Mesenchymal stem cell (in vitro differentiated cells and primary cell): ENCODE measurements at places on chromosomes 2 and 18.

GRCh38 chr2:140472676-140473075 is 1658.1 kb downstream of the LRP1B start:
- H3K36me3 ChIP-seq: no peaks in the 10 kb centered on the region
- no peaks in the 10 kb centered on the region for H3K4me1 ChIP-seq
- H3K27me3 ChIP-seq: no peaks in the 10 kb centered on the region

DNA sequence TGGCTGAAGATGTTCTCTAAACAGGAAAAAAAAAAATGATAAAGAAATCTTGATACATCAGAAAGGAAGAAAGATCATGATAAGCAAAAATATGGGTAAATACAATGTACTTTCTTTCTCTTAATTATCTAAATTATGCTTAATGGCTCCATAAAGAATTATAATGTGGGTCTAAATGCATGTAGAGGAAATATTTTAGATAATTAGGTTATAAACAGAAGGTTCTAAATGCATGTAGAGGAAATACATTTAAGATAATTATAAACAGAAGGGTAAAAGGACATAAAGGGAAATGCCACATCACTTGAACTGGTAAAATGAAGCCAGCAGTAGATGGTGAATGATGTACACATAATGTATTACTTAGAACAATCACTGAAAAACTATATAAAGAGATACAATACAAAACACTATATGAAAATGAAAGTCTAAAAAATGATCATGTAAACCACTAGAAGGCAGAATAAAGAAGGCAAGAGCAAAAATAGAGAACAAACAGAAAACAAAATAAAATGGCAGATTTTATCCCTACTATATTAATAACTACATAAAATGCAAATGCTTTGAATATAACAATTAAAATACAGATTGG is 308.4 kb upstream of the CDH2 start:
- H3K4me1 ChIP-seq: no peaks in the 10 kb centered on the region
- H3K27ac ChIP-seq: no peak overlapping the region
- no peak for DNase-seq
- H3K36me3 ChIP-seq: no peaks in the 10 kb centered on the region

DNA sequence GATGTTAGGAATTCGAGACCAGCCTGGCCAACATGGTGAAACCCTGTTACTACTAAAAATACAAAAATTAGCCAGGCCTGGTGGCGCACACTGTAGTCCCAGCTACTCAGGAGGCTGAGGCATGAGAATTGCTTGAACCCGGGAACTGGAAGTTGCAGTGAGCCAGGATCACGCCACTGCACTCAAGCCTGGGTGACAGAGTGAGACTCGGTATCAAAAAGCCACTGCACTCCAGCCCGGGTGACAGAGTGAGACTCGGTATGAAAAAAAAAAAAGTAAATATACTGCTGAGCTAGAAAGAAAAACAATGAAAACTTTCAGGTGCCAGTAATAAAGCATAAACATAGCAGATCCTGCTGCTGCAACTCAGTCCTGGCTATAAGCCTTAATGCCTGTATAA is 73.5 kb downstream of the STRN start:
- no peak for DNase-seq
- H3K4me3 ChIP-seq: no peak overlapping the region
- H3K27me3 ChIP-seq: no peaks in the 10 kb centered on the region
- no peak overlapping the region for H3K27ac ChIP-seq
- H3K4me1 ChIP-seq: no peaks in the 10 kb centered on the region

DNA sequence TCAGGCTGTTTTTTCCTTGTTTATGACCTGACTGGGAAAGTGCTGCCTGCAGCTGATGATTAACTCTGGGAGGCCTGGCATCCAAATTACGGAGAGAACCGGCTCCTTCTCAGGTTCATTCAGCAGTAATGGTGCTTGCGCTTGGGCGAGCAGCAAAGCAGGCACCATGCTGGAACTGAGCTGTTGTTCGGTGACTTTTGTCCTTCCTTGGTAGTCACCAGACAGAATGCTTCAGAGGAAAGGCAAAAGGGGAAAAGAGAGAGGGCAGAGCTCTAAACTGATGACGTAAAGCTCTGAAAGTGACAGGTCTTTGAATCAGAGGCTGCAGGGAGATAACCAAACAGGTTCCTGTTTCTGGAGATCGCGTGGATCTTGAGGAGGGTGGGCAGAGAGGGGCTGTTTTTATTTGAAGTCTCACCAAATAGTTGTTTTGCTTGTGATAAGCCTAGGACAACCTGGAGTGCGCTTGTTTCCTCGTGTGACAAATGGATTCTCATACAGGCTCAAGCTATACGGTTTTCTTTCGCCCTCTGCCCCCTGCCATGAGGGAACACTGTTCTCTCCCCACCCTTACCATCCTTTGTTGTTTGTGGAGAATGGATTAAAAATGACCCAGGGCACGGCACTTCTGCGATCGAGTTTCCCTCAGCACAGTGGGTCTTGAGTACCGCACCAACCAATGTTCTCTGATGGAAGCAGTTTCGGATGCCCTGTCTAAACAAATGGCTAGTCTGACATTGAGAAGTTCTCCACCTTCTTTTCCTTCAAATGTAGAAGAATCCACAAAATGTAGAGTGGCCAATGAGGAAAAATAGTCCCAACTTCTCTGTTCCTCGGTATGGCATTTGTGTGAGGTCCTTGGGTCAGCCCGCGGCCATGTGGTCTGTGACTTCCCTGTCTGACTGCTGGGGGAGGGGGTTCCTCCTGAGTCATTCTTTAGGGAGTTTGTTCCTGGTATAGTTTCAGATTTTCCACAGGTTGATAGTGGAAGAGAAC is 1.3 kb downstream of the RASGRP3 start:
- DNase-seq: peak; percentile 61
- H3K36me3 ChIP-seq: no peaks in the 10 kb centered on the region
- no peak overlapping the region for H3K4me3 ChIP-seq
- H3K27ac ChIP-seq: no peak overlapping the region
- H3K27me3 ChIP-seq: peaks cover 8% of the 10 kb centered on the region
- H3K4me1 ChIP-seq: peaks cover 4% of the 10 kb centered on the region

DNA sequence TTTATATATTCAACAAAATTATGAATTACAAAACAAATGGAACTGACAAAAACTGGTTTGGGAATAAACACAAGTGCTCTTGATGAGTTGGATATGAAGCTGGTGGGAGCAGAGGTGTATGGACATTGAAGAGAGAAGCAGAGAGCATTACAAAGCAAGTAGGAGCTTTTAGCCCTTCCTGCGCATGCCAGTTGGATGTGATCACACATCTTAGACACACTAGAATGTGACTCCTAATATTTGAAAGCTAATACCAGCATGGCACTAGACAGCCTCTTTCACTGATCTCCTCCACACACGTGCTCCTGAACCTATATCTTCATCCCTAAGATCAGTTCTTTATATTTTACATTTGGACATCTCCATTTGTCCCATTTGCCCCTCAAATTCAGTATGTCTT is 298.1 kb downstream of the MTX2 start:
- H3K36me3 ChIP-seq: no peaks in the 10 kb centered on the region
- H3K4me3 ChIP-seq: no peak overlapping the region
- peaks cover 2% of the 10 kb centered on the region for H3K4me1 ChIP-seq
- H3K27ac ChIP-seq: no peak overlapping the region
- H3K27me3 ChIP-seq: peaks cover 36% of the 10 kb centered on the region

GRCh38 chr2:100071335-100072043 is 70.9 kb downstream of the AFF3 start:
- no peak overlapping the region for H3K4me3 ChIP-seq
- DNase-seq: no peak
- peaks cover 11% of the 10 kb centered on the region for H3K4me1 ChIP-seq
- no peaks in the 10 kb centered on the region for H3K27me3 ChIP-seq

DNA sequence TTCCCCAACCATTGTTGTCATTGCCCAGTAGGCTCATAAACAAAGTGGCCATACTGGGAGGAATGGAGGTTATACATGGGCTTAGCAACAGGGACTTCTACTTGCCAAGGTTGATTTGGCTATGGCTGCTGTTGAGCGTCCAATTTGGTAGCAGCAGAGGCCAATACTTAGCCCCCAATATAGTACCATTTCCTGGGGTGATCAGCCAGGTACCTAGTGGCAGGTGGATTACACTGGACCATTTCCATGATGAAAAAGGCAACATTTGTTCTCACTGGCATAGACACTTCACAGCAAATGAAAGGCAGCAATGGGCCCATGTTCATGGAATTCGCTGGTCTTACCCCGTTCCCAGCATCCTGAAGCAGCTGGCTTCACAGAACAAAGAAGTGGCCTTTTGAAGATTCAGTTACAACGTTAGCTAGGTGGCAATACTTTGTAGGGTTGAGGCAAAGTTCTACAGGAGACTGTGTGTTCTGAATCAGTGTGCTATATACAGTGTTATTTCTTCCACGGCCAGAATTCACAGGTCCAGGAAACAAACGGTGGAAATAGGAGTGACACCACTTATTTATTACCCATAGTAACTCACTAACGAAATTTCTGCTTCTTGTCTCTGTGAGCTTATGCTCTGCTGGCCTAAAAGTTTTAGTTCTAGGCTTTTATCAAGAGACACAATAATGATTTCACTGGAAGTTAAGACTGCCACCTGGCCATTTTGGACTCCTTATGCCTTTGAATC is 37.5 kb downstream of the FBXO11 start:
- H3K27me3 ChIP-seq: no peaks in the 10 kb centered on the region
- no peak overlapping the region for H3K27ac ChIP-seq
- DNase-seq: no peak
- no peak overlapping the region for H3K4me3 ChIP-seq
- H3K4me1 ChIP-seq: peaks cover 2% of the 10 kb centered on the region

- H3K27ac ChIP-seq: no peak overlapping the region
- peaks cover 64% of the 10 kb centered on the region for H3K36me3 ChIP-seq
- no peaks in the 10 kb centered on the region for H3K27me3 ChIP-seq
- no peak overlapping the region for H3K4me3 ChIP-seq
- peaks cover 5% of the 10 kb centered on the region for H3K4me1 ChIP-seq
Observed at GRCh38 chr2:9462886-9463697, 11.3 kb upstream of the IAH1 start.

DNA sequence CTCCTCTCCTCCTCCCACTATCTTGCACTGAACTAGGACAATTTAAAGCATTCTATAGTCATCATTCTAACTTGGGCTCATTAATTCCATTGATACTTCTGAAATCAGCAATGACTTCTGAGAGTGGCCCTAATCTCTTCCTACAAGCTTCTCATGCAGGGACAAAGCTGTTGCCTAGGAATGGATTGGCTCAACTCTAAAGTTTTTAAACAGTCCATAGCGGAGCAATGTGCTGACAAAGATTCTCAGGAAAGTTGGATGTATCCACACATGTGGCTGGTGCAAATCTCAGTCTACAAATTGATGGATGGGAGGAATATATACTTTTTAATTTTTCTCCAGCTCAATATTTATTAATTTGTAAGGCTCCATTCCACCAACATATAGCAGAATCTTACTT is 388.9 kb downstream of the SETBP1 start:
- no peaks in the 10 kb centered on the region for H3K27me3 ChIP-seq
- no peaks in the 10 kb centered on the region for H3K4me1 ChIP-seq
- peaks cover 2% of the 10 kb centered on the region for H3K36me3 ChIP-seq
- no peak overlapping the region for H3K4me3 ChIP-seq
- H3K27ac ChIP-seq: no peak overlapping the region

GRCh38 chr2:233593201-233593600 is 24.2 kb upstream of the UGT1A8 start:
- H3K4me3 ChIP-seq: no peak overlapping the region
- DNase-seq: no peak
- no peak overlapping the region for H3K27ac ChIP-seq

- DNase-seq: no peak
- H3K27ac ChIP-seq: no peak overlapping the region
- peaks cover 3% of the 10 kb centered on the region for H3K4me1 ChIP-seq
- no peak overlapping the region for H3K4me3 ChIP-seq
- H3K27me3 ChIP-seq: peaks cover 4% of the 10 kb centered on the region
- no peaks in the 10 kb centered on the region for H3K36me3 ChIP-seq
Observed at GRCh38 chr2:28972778-28973335, 8.2 kb upstream of the TOGARAM2 start.

DNA sequence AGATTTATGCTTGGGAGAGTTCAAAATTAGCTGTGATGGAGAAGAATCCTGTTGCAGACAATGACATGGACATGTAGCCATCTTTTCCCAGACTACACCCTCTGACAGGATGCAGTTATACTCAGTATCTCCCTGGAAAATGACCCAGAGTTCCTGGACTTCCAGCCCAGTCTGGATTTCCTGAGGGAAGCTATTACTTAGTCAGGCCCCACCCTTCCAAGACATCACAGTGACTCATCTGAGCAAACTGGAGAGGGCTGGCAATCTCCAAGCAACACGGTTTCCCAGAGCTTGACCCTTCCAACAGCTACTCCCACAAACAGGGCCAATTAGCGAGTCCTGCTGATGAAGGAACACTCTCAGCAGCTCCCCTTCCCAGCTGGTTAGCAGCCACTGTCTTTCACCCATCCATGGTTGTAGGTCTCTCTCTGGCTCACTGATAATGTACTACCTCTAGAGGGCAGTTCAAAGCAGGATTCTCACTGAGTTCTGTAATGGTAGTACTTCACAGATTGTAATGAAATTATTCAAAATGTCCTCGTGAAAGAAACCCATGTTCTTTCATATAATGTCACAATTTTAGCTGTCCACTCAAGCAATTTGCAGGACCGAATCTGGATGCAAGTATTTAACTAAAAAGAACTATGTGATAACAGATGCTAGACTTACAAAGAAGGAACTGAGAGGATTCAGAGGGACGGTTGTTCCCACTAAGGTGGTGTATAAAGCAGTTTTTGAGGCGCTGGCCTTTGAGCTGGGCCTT is 110.2 kb downstream of the MDH1 start:
- no peak overlapping the region for H3K4me3 ChIP-seq
- peaks cover 2% of the 10 kb centered on the region for H3K4me1 ChIP-seq
- H3K36me3 ChIP-seq: no peaks in the 10 kb centered on the region

- H3K4me3 ChIP-seq: no peak overlapping the region
- DNase-seq: no peak
- peaks cover 39% of the 10 kb centered on the region for H3K27me3 ChIP-seq
- no peak overlapping the region for H3K27ac ChIP-seq
- H3K36me3 ChIP-seq: no peaks in the 10 kb centered on the region
Observed at GRCh38 chr18:57353137-57353939, 981 bp downstream of the ST8SIA3 start.
